ENCODE measurements at places on chromosomes 7 and 10.
A peak's percentile ranks its signal among the peaks of the same experiment; 100 is the strongest.

GRCh38 chr10:74640134-74640921 lies 186.1 kb upstream of the KAT6B start:
- no peak for DNase-seq

DNA sequence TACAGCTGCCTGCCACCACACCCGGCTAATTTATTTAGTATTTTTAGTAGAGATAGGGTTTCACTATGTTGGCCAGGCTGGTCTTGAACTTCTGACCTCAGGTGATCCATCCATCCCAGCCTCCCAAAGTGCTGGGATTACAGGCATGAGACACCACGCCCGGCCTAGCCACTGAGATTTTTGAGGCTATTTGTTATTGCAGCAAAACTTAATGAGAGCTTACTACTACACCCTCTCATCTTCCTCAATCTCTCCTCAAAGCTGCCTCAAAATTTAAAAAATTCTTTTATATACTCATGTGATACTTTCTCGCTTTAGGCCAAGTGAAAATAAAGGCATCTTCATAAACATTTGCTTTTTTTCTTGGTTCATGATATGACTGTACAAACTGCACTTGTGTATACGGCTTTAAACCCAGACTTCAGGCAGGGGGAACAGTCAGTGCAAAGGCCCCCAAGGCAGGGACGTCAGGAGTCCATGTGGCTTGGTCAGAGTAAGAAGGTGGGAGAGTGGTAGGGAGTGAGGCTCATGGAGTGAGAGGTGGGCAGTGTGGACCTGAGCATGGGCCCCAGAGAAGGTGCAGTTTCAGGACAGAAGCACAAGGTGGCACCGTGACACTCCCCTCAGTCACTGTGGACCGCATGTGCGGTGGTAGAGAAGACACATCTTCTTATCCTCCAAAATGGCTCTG lies 55.5 kb downstream of the SYPL1 start:
- DNase-seq = peak; percentile 58

GRCh38 chr7:147173883-147174282 lies 1057.3 kb downstream of the CNTNAP2 start:
- DNase-seq = no peak

DNA sequence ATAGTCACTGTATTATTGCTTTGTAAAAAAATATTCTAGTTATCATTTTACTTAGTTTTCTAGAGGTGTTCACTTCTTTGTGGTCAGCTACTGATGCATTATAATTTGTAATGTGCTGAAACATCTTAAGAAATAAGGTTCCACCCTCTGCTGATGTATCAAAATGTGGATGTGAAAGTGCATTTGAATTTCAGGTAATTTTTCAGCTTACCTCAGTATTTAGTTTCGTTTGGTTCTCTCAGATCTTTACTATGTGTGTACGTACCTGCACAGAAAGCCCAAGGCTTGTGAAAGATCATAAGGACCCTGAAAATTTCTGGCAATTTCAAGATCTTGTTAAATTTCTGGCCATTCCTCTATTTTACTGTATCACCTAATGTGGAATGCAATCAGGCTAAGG lies 542.3 kb upstream of the TPK1 start:
- no peak for DNase-seq

DNA sequence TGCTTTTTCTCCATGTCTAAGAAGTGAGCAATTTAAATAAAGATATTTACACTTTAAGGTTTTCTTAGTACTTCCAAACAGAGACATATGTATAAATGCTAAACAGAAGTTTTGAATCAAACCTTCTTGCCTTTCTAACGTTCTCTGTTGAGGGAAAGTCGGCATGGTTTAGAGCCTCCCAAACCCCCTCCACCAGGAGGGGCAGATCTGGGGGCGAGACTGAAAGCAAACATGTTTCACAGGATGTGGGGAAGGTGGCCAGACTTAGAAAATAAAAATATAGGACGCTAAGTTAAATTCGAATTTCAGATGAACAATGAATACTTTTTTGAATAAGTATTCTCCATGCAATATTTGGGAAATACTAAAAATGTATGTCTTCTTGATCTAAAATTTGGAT lies 208.3 kb upstream of the SHH start:
- no peak for DNase-seq

Data from NK-92 treated with Interleukin-12 subunit alpha and Interleukin-12 subunit beta, amount 100 ng/mL, for 24 hours (cell line).